Endodermal cell (in vitro differentiated cells): ENCODE measurements at places on chromosomes 6 and 20.

- H3K4me3 ChIP-seq = no peak overlapping the region
- no peaks in the 10 kb centered on the region for H3K27me3 ChIP-seq
- H3K4me1 ChIP-seq = no peaks in the 10 kb centered on the region
- DNase-seq = no peak
- H3K27ac ChIP-seq = no peak overlapping the region
Measured at GRCh38 chr6:164377348-164377918, 932.0 kb downstream of the C6orf118 start.

GRCh38 chr6:81265106-81265505, 487.4 kb downstream of the TENT5A start:
- H3K27ac ChIP-seq = no peak overlapping the region
- no peaks in the 10 kb centered on the region for H3K36me3 ChIP-seq
- no peaks in the 10 kb centered on the region for H3K27me3 ChIP-seq
- no peak for DNase-seq
- H3K4me3 ChIP-seq = no peak overlapping the region

GRCh38 chr6:41699063-41699462, 36.3 kb downstream of the TFEB start:
- H3K27ac ChIP-seq = no peak overlapping the region
- H3K36me3 ChIP-seq = no peaks in the 10 kb centered on the region
- no peaks in the 10 kb centered on the region for H3K27me3 ChIP-seq
- H3K4me3 ChIP-seq = no peak overlapping the region

DNA sequence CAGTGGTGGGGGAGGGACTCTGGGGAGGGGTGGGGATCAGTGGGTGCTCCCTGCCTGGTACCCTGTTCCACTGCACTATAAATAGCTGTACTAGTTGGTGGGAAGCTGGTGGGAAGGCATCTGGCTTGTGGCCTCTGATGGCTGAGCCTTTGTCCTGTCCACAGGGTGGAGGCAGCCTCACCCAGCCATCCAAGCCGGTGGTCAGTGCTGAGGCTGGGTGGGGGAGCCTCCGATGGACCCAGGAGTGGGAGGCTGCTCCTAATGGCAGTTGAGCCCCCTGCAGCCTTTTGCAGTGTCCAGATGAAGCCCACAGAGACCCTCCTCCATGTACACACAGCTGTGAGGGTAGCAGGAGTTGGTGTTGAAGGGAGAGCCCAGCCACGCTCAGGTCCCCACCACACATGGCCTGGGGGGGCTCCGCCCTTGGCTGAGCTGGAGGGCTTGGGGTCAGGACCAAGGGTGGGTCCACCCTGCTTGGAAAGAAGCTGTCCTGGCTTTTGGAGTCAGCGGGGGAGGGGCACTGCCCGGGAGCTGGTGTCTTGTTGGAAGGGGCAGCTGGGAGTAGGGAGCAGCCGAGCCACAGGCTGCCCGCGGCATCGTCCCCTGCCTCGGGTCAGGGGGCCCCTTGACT, 2.5 kb downstream of the PPDPF start:
- H3K27me3 ChIP-seq = peaks cover 5% of the 10 kb centered on the region
- H3K36me3 ChIP-seq = peaks cover 20% of the 10 kb centered on the region
- no peak overlapping the region for H3K27ac ChIP-seq
- H3K4me1 ChIP-seq = no peaks in the 10 kb centered on the region

- no peak overlapping the region for H3K4me3 ChIP-seq
- no peaks in the 10 kb centered on the region for H3K36me3 ChIP-seq
- no peak for DNase-seq
Measured at GRCh38 chr6:142489722-142490610, 188.2 kb downstream of the ADGRG6 start.

DNA sequence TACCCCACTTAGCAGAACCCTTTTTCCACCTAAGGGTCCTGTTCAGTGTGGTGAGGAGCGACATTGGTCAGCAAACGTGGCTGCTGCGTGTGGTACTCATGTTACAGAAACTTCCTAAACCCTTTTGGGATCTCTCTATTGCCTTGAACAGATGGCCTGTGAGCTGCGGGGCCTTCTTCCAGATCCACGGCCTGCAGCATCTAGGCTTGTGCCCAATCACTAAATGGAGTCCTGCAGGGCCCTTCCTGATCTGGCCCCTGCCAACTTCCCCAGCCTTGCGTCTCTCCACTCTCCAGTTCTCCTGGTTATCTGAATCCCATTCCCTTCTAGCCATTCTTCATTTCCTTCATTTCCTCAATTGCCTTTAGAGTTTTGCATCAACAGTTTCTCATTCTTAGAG, 85.6 kb downstream of the PDE7B start:
- H3K4me3 ChIP-seq = no peak overlapping the region
- DNase-seq = no peak
- H3K27me3 ChIP-seq = no peaks in the 10 kb centered on the region

GRCh38 chr6:98924647-98925046, 23.1 kb downstream of the FBXL4 start:
- H3K27ac ChIP-seq = no peak overlapping the region
- DNase-seq = no peak
- H3K4me1 ChIP-seq = no peaks in the 10 kb centered on the region
- no peaks in the 10 kb centered on the region for H3K27me3 ChIP-seq
- H3K36me3 ChIP-seq = peaks cover 6% of the 10 kb centered on the region

- H3K36me3 ChIP-seq = no peaks in the 10 kb centered on the region
- H3K4me3 ChIP-seq = no peak overlapping the region
- no peak overlapping the region for H3K27ac ChIP-seq
- H3K27me3 ChIP-seq = no peaks in the 10 kb centered on the region
- DNase-seq = no peak
Measured at GRCh38 chr6:71906813-71907212, 20.5 kb downstream of the RIMS1 start.

DNA sequence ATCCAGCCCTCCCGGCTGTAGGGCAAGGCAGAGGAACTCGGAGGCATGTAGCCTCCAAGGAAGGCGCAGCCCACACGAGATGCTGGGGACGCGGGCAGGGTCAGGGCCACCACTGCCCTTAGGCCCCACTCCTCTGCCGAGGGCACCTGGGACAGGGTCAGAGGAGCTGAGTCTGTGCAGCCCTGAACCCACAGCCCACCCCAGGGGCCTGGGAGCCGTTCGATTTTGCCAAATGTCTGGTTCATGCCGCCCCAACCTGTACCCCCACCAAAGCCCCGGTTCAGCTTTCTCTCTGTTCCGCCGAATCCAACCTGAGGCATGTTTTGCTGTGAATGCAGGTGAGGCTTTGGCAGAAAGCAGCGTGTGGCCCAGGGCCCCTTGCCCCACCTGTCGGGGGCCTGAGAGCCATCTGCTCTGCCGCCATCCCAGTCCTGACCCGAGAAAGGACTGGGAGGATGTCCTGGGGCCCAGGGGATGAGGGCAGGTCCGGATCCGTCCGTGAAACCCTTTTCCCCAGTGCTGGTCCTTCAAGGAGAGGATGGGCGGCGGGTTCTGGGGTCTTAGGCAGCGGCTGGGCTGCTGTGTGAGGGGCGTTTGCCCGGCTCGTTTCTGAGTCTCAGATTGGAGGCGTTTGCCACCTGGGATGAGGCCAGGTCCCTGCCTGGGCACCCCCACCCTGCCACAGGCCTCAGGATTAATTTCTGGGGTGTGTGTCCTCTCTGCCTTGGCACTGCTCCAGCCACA, 79.3 kb upstream of the GATA5 start:
- peaks cover 34% of the 10 kb centered on the region for H3K27me3 ChIP-seq
- H3K36me3 ChIP-seq = no peaks in the 10 kb centered on the region
- H3K4me3 ChIP-seq = no peak overlapping the region
- no peaks in the 10 kb centered on the region for H3K4me1 ChIP-seq
- DNase-seq = no peak

DNA sequence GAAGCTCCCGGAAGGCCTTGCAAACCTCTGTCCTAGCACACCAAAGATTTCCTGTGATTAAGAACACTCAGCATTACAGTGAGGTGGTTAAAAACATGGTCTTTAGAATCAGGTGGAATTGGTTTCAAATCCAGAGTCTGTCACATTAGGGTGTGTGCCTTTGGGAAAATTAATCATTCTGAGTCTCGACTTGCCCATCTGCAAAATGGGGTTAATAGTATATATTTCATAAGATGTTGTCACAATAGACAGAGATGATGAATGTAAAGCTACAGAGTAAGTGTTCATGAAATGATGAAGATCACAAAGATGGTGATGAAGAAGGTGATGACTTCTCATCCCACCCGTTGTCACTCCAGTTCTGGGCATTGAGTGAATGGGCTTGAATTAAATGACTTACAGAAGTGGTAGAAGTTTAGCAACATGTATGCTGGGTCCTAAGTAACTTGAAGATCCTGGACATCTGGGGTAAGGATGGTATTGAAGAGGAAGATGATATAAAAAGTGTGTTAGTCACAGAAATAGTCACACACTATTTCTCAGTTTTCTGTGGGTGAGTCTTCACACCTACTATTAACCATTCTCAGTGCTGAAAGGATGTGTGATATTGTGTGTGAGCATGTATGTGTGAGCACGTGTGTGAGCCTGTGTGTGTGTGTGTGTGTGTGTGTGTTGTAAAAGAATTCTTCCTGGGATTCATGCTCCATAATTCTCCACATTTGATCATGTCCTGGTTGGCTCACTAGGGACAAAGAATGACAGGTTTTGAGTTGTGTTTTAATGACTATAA, 28.0 kb upstream of the NEDD9 start:
- H3K27me3 ChIP-seq = no peaks in the 10 kb centered on the region
- no peaks in the 10 kb centered on the region for H3K36me3 ChIP-seq
- H3K4me1 ChIP-seq = peaks cover 10% of the 10 kb centered on the region
